M059J (cell line): ENCODE measurements at places on chromosomes 3 and 15.

DNA sequence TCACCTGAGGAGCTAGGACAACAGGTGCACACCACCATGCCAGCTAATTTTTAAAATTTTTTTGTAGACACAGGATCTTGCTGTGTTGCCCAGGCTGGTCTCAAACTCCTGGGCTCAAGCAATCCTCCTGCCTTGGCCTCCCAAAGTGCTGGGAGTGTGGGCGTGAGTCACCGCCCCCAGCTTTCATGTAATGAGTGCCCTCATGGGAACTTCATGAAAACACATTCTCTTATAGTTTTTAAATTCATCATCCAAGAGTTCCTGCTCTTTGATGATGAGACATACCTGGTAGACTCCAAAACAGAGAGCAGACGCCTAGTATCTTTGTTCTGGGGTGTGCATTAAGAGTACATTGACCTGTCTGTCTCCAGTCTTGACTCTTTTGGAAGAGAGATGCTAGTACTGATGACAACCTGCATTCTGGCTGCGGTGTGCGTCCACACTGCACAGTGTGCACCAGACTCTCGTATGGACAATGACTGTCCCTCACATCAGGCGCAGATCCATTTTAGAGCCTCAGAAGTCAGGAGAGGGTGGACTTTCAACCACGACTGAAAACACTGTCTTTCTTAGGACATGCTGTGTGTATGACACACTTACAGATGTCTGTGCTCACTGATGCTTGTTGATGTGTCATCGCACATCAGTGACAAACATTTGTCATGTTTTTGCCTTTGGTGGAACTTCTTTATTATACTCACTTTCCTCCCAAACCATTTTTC, 2.0 kb downstream of the NRROS start:
- DNase-seq: no peak

- no peak for DNase-seq
Measured at GRCh38 chr15:94164971-94165370, 66.4 kb upstream of the MCTP2 start.

GRCh38 chr3:130932979-130933378, 39.1 kb downstream of the ATP2C1 start:
- no peak for DNase-seq

GRCh38 chr3:12060139-12060845, 56.1 kb downstream of the SYN2 start:
- no peak for DNase-seq

GRCh38 chr3:120568598-120568997, 27.5 kb upstream of the NDUFB4 start:
- peak; percentile 73 for DNase-seq

- DNase-seq: peak; percentile 63
Measured at GRCh38 chr15:90221246-90221900, 12.4 kb downstream of the CIB1 start.

GRCh38 chr15:98154863-98155262, 194.4 kb downstream of the ARRDC4 start:
- DNase-seq: peak; percentile 98

- DNase-seq: no peak
Measured at GRCh38 chr3:195212749-195213375, 58.1 kb downstream of the XXYLT1 start.

DNA sequence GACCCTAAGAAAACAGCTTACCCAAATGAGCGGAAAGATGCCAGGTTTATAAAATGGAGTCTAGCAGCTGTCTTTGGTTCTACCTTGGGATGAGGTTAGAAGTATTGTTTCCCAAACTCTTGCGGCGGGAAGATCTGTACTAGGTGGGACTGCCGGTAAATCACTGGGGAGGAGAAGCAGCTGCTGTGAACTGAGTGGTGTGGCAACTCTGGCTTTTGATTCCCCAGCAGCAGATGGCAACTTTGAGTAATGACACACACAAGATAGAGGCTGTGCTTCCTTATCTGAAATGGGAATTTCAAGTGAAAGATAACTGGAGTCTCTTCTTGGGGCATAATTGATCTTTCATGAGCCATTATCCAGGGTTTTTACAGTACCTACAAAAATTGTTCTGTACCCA, 184.9 kb downstream of the ATG7 start:
- no peak for DNase-seq

- DNase-seq: no peak
Measured at GRCh38 chr15:93047621-93048425, 41.2 kb downstream of the RGMA start.

DNA sequence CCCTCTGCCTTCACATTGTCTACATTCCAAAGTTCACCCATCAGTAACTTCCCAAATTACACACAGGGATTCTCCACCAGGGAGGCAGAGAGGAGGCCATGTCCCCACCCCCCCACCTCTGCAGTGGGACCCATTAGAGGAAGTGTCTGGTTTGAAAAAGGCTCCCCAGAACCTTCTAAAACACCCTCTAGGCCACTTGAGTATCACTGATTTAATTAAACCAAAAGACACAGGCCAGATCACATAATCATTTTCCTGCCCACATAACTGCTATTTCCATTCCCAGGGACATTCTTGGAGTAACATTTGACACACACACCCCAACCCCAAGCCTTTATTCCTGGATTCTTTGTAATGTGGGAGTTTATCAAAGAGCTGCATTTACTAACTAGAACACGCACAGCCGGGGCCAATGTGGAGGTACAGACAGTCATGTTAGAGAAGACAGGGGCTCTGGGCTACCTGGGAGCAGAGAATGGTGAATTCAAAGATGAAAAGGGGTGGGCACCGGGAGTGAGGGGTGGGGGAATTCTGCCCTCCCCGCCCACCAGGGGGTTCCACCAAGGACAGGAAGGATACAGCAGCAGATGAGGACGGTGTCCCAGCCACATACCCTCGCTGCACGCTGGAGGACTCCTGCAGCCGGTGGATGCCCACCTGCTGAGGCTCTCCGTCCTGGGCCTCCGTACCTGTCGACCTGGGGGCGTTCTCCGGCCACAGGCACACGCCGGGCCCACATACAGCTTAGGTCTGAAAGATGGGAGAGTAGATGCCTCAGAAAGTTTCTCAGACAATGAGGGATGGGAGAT, 201.4 kb upstream of the CTNNB1 start:
- no peak for DNase-seq

GRCh38 chr3:197446700-197447056, 109.1 kb downstream of the BDH1 start:
- no peak for DNase-seq

- DNase-seq: no peak
Measured at GRCh38 chr3:6791161-6791560, 69.8 kb upstream of the GRM7 start.
